ENCODE measurements at places on chromosomes 4 and X. TPM values are rescaled to one million over a fixed set of nuclear protein-coding genes. Genes with fewer than 3 reads are reported as not detected.
A peak's percentile ranks its signal among the peaks of the same experiment; 100 is the strongest.

Gene TIGD4
- 1.5 TPM for polyA plus RNA-seq

Gene SLC26A1
- polyA plus RNA-seq, result 3.5 TPM

GRCh38 chrX:75118296-75118695 is 37.8 kb downstream of the ABCB7 start:
- DNase-seq, result no peak

DNA sequence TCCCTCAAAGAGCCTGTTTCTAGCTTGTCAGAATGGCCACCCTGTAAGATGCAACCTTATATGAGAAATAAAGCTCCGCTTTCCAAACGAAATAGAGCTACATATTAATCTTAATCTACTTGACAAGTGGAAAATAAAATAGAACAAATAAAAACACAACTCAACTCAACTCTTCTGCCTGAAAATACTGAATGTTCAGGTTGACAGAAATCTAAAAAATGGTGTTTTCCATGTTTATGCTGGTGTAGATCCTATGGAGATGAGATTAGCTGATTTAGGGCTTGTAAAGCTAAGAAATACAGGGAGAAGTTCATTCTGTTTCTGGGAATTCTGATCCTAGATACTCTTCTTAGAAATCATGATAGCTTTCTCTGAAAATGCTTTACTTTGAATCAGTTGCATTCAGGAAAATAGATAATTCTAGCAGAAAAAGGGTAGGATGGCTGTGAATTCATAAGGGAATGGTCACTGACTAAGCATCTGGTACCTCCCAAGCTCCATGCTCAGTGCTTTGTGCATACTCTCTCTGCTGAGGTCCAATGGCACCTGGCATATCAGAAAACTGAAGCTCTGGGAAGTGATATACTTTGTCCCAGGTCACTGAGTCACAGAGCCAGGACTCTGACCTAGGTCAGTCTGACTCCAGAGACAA is 89.2 kb upstream of the EXOC1L start:
- no peak for DNase-seq

- DNase-seq, result peak; percentile 47
Measured at GRCh38 chr4:184648313-184649025, 778 bp downstream of the CASP3 start.

DNA sequence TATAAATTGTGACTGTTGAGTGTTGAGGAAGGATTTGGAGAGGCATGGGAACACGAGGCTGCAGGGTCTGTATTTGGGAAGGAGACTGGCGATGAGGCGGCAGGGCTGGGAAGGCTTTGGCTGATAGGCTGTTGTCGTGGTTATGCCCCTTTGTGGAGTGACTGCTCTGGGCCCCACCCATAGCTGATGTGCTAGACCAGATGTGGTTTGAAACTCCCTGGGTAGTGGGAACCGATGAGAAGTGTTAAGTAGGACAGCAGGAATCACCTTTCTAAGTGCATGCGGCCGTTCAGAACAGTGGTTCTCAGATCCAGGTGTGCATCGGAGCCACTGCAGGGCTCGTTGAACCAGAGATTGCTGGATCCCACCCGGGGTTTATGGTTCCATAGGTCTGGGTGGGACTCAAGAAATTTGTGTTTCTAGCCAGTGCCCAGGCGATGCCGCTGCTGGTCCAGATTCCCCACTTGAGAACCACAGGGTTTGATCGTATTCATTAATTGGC is 42.3 kb downstream of the TBC1D14 start:
- no peak for DNase-seq

DNA sequence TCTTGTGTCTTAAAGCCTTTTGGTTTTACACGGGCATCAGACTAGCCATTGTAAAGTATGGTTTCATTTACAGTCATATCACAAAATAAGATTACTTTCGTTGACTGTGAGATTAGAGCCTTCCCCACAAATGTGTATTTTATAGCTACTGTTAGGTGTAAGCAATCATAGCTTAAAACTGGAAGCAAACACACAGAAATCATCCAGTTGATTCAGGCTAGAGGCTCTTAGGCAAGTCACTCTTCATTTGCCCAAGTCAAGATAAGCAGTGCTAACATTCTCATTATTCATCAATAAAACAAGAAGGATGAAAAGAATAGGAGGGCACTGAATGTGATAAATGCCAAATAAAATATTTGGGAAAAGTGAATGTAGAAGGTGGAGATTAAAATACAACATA is 448.7 kb upstream of the FAM241A start:
- DNase-seq, result no peak

DNA sequence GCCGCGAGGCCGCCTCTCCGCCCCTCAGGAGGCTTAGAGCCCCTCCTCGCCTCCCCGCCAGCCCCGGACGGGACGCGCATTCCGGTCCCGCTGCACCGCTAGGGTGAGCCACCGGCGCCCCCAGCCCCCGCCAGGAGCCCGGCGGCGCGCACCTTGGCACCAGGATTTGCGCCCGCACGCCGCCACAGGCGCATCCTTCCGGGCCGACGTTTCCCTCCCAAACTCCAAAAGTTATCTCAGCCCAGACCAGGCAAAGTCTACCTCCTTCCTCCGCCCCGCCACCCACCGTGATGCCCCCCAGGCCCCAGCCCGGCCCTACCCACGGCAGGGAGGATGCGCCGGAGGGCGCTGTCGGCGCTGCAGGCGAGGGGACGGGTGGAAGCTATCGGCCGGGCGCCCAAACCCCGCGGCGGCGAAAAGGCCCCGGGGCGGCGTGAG is 538 bp downstream of the SCML2 start:
- peak; percentile 18 for DNase-seq
